ENCODE measurements at places on chromosomes 7 and 10.

DNA sequence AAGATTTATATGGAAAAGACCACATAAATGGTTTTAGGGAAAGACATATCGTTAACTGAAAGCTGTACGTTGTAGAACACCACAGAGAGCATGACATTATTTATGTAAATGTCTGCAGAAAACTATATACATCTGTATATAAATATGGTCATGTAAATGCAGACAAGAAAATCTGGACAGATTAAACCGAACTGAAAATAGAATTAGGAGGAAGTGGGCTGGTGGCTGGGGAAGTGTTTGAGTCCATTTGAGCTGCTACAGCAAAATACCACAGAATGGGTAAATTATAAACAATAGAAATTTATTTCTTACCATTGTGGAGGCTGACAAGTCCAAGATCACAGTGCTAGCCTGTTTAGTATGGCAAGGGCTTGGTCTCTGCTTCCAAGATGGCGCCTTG, 56.3 kb upstream of the USP6NL start:
- no peak overlapping the region for H3K4me3 ChIP-seq
- no peak overlapping the region for H3K27ac ChIP-seq
- no peaks in the 10 kb centered on the region for H3K36me3 ChIP-seq
- no peak for DNase-seq
- no peaks in the 10 kb centered on the region for H3K4me1 ChIP-seq

- no peaks in the 10 kb centered on the region for H3K27me3 ChIP-seq
- no peaks in the 10 kb centered on the region for H3K36me3 ChIP-seq
- no peak overlapping the region for H3K4me3 ChIP-seq
- no peak for DNase-seq
Observed at GRCh38 chr7:77442636-77443035, 26.5 kb upstream of the GSAP start.

GRCh38 chr10:127834791-127835190, 58.0 kb downstream of the CLRN3 start:
- H3K4me1 ChIP-seq, result no peaks in the 10 kb centered on the region
- no peak for DNase-seq
- no peaks in the 10 kb centered on the region for H3K27me3 ChIP-seq
- H3K4me3 ChIP-seq, result no peak overlapping the region
- no peak overlapping the region for H3K27ac ChIP-seq

DNA sequence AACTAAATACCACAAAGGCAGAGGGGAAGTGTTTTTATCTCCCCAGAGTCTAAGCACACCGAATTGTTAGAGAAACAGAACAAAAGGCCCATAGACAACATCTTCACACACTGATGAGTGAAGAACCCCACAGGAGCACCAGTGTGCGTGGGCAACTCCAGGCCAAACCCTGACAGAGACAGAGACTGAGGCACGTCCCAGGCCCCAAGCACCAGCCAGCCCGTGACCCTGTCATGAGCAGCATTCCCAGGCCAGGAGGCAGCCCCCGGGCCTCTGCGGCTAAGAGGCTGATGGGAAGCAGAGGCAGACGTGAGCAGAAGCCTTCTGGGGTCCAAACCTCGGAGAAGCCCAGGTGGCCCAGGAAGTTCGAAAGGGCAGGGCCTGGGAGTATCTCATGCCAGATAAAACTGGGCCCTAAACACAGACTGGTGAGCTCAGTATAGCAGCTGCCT, 184.4 kb downstream of the TCERG1L start:
- DNase-seq, result no peak
- no peak overlapping the region for H3K4me3 ChIP-seq
- no peaks in the 10 kb centered on the region for H3K36me3 ChIP-seq
- H3K27ac ChIP-seq, result no peak overlapping the region
- H3K4me1 ChIP-seq, result peaks cover 5% of the 10 kb centered on the region

GRCh38 chr10:4656576-4657194, 169.3 kb upstream of the AKR1E2 start:
- H3K4me1 ChIP-seq, result no peaks in the 10 kb centered on the region
- H3K27me3 ChIP-seq, result no peaks in the 10 kb centered on the region
- DNase-seq, result peak; percentile 60
- no peak overlapping the region for H3K4me3 ChIP-seq

- H3K4me1 ChIP-seq, result peaks cover 7% of the 10 kb centered on the region
- no peaks in the 10 kb centered on the region for H3K36me3 ChIP-seq
- H3K4me3 ChIP-seq, result peak overlapping the region; percentile 75
- H3K27ac ChIP-seq, result peak overlapping the region; percentile 93
- no peaks in the 10 kb centered on the region for H3K27me3 ChIP-seq
Observed at GRCh38 chr7:76316984-76317781, 14.7 kb downstream of the HSPB1 start.

Measured in upper lobe of left lung (tissue), 6 donors.